A549 (cell line): ENCODE measurements at places on chromosomes 13 and 19.

GRCh38 chr13:42653679-42654078, 79.7 kb downstream of the TNFSF11 start:
- DNase-seq = no peak

DNA sequence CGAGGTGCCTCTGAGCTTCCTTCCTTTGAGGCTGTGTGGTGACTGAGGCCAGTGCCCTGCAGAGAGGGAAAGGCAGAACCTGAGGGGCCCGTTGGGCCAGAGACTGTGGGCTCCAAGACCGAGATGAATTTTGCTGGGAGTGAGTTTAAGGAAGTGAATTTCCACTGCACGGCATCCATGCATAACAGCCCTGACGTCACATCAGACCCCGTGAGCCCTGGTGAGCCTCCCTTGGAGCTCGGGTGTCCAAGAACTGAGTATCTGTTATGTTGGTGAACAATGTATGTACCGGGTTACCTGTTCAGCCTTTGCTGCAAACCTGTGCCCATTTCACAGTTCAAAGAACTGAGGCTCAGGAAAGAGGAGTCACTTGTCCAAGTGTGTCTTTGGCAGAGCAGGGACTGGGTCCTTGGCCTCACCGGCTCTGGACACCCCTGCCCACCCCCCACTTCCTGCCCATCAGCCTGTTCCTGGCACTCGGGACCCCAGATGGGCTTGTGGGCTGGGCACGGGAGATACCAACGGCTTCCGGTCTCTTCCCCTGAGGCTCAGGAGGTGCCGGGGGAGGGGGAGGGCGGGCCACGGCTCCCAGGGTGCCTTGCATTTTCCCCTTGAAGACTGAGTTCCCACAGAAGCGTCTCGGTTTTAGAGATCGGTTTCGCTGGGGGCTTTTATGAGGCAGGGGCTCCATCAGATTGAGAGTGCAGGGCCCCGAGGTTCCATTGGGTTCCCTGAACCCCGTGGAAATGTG, 33.7 kb downstream of the NFILZ start:
- DNase-seq = no peak

GRCh38 chr13:41985788-41986508, 25.0 kb upstream of the VWA8 start:
- no peak for DNase-seq

GRCh38 chr13:77918391-77919245, at the start of gene EDNRB:
TSS of gene EDNRB (minus strand) at chr13:77918831. CDS start at chr13:77918573, 258 bp downstream.
- no peak for DNase-seq

- no peak for DNase-seq
Observed at GRCh38 chr13:89862691-89863036, 1484.8 kb upstream of the MIR17HG start.

GRCh38 chr13:26051231-26051656, 572 bp downstream of the SHISA2 start:
- no peak for DNase-seq

DNA sequence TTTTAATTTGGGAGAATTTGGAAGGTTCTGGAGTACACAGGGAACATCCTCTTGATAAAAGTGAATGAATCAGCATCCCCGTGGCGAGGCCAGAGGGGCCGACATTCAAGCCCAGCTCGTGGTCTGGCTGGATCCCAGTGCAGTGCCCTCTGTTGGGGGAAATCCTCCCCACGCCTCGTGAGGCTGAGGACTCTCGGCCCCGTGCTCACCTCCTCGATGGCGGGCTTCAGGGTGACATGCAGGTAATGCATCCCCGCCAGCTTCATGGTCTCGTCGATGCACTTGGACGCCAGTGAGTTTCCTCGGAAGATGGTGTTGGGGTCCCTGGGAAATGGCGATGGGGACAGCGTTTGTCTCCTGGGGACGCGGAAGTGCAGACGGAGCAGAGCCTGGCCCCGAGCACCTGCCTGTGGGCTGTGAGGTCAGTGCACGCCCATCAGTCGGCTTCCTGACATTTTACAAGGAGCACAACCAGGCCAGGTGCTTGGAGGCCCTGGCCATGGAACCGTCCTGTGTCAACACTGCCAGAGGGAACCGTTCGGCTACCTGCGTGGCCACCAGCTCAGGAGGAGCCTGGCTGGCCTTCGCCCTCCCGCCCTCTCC, 43.3 kb upstream of the C13orf46 start:
- DNase-seq = peak; percentile 19

DNA sequence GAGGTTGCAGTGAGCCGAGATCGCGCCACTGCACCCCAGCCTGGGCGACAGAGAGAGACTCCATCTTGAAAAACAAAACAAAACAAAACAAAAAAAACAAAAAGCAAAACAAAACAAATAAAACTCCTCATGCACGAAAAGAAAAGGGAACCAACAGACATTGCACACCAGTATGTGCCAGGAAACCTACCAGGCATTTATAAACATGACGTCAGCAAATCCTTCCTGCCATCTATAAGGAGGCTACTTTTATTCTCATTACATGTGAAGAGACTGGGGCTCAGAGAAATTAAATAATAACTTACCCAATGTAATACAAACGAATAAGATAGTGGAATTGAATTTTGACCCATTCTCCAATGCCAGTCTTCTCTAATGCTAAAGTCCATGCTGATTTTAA, 197.2 kb downstream of the NUFIP1 start:
- no peak for DNase-seq

DNA sequence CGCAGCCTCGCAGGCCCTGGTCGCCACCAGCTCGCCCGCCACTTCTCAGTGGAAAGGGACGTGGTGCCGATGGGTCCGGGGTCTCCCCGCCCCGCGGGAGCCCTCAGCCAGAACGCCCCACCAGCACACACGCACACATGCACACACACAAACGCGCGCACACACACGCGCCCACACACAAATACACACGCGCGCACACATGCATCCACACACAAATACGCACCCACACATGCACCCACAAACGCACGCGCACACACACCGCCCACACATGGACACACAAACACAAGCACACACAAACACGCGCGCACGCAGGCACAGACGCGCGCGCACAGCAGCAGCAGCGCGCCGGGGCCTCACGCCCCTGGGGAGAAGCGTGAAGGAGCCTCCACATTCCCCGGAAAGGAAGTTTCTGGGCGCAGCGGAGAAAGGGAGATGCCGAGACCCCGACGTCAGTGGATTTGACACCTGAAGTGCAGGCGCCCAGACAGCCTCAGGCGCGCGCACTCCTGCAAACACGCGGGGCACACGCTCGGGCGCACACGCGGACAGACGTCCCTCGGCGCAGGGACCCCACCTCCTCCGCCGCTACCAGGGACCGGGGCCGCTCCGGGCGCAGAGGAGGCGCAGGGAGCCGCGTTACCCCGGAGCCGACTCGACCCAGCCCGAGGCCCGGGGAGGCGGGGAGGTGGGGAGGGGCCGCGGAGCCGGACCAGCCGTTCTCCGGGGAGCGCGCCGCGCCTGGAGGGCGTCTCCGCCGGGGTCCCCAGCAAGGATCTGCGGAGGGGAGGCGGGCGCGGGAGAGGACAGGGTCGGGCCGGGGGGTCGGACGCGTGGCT, 622 bp downstream of the RASA3 start:
- DNase-seq = peak; percentile 15

DNA sequence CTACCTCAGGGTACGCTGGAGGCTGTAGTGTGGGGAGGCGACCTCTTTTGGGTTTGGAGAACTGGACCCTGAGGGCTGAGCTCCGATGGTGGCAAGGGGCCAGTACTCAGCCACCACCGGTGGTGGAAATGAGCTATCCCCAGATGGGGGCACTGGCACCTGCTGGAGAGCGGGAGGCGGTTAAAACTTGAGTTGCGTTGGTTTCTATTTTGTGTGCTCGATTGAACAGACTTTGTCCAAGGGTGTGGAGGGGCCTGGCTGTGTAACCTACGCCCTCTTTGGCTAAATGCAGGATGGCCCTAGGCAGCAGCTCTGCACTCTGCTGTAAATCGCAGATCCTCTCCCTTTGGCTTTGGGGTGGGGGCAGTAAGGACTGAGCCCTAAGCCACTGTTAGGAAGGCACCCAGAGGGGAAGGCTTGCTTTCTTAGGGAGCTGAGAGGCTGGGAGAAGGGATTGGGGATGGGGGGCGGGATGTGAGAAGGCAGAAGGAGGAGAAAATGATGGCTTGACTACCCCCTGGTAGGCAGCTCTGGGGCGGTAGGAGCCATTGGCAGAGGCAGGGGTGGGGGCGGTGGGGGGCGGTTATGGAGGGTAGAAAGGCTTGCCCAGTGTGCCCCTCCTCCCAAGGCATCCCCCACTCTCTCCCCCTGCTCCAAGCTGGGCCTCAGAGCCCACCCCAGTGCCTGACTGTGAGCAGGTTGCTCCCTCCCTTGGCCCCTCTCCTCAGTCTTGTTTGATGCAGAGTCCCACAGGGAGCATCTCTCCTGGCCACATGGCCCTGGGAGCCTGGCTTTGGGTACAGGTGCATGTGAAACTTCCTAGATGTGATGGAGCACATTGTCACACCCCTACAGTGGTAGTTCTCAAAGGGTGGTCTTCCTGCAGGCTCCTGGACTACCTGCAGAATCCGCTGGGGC, 5.0 kb downstream of the VSTM2B start:
- no peak for DNase-seq

DNA sequence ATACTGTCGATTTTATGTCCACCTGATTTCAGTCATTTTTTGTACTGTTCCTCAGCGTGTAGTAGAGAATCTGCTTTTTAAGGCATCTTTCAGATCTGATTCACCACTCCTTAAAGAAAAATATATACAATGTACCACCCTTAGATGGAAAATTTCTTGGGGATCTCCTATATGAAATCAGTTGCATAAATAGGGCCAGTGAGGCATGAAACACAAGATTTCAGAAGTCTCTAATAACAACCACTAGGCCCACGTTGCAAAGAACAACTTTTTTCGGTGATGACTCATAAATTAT, 1.4 kb downstream of the USP12 start:
- DNase-seq = no peak

DNA sequence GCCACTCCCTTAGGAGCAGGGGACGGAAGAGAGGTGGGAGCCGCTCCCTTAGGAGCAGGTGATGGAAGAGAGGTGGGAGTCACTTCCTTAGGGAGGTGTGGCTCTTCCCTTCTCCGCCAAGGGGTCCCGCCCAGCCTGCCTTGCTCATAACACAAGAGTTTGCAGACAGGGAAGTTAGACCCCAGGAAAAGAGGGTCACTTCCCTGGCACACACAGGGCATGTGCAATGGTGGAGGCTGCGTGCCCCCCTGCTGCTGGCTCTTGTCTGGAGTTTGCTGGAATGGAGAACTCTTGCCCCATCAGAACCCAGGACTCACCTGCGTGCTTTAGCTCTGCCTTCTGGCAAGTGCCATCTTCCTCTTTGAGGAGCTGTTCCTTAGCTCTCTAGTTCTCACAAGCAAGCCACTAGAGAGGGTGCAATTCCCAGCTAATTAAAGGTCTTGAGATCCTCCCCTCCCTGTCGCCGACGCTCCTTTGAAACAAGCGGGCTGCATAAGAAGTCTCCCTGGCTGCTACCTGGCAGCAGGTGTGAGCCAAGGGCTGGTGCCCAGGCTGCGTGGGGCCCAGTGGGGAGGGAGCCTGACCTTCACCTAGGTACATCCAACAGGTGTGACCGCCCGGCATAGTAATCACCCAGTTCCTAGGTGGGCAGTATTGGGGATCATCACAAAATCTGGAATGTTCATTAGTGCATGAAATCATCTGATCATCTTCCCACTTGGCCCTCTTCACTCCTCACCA, 281.6 kb downstream of the ZNF536 start:
- no peak for DNase-seq

- no peak for DNase-seq
Observed at GRCh38 chr19:35332817-35333216, 3.8 kb downstream of the CD22 start.

- DNase-seq = no peak
Observed at GRCh38 chr13:26412936-26413716, 144.4 kb upstream of the WASF3 start.

GRCh38 chr19:14437578-14438140, 4.6 kb downstream of the PKN1 start:
- DNase-seq = no peak
